Stimulated activated CD4-positive, alpha-beta T cell treated with anti-CD3 and anti-CD28 coated beads, Interleukin-4, amount 100 ng/mL, for 48 hours (primary cell): ENCODE measurements at places on chromosomes 7 and 10.

- DNase-seq, result no peak
Observed at GRCh38 chr7:66265566-66265965, 60.4 kb downstream of the TPST1 start.

GRCh38 chr7:30684351-30684750 lies 2.1 kb upstream of the CRHR2 start:
- no peak for DNase-seq

- no peak for DNase-seq
Observed at GRCh38 chr7:131607291-131608115, 51.1 kb upstream of the PODXL start.

DNA sequence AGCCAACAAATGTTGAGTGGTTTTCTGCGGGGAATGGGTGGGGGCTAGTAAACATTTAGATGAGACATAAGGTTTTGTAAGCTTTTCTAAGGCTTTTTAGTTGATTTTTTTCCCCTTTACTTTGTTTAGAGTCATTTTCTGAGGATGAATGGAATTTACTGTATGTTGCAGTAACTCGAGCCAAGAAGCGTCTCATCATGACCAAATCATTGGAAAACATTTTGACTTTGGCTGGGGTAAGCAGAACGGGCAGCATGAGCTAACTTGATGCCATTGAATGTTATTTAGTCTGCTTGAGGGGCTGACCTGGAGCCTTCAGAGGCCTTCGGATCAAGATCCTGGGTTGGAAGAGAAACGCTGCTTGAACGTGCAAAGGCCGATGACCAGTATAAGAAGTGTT lies 37.3 kb downstream of the FBH1 start:
- no peak for DNase-seq

GRCh38 chr10:132484922-132485321 lies 52.7 kb upstream of the INPP5A start:
- DNase-seq, result no peak

DNA sequence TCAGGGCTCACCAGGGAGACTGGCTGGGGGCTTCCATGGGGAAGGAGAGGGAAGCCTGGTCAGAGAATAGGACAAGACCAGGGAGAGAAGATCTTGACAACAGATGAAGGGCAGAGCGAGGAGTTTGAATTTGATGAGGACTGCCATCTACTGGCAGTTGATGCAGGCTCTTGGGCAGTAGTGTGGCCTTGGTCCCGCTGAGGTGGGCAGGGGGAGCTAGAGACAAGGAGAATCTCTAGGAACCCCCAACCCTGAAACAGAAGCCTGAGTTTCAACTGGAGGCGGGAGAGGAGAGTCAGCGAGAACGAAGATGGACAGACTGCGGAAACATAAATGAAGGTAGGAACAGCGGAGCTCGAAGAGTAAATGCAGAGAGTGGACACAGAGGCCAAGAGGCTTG lies 81.0 kb downstream of the PPP1R3C start:
- no peak for DNase-seq

GRCh38 chr10:62669341-62669740 lies 135.2 kb upstream of the ADO start:
- no peak for DNase-seq

DNA sequence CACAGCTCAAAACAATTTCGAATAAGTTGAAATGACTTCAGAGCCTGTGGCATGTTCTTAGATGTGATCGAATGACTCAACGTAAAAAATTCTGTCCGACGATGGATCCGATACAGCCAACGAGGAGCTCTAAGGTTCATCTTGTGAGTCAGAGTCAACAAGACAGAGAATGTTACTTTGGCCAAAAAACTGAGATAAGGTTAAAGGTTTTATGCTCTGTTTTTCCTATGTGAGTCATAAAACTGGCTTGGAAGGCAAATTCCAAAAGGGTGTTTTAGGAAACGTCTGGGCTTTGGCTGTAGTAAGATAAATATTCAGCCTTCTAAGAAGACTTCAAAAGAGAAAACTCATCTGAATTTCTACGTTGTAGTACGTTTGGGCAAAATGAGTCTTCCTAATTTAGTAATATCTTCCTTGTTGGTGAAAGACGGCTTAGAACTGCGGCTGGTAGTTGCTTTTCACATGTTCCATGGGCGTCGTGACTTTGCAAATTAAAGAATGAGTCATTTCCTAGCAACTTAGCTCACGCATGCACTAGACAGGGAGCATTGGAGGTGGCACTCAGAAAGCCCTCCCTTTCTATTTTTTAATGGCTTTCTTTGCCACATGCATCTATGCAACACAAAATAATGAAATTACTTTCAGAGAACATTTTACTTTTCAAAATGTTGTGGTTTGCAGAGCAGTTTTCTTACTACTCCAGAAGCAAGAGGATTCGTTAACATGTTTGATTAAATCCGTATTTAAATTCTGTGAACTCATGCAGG lies 28.2 kb downstream of the PFKP start:
- DNase-seq, result peak; percentile 35

GRCh38 chr10:103870516-103870915 lies 15.1 kb upstream of the SH3PXD2A start:
- no peak for DNase-seq

DNA sequence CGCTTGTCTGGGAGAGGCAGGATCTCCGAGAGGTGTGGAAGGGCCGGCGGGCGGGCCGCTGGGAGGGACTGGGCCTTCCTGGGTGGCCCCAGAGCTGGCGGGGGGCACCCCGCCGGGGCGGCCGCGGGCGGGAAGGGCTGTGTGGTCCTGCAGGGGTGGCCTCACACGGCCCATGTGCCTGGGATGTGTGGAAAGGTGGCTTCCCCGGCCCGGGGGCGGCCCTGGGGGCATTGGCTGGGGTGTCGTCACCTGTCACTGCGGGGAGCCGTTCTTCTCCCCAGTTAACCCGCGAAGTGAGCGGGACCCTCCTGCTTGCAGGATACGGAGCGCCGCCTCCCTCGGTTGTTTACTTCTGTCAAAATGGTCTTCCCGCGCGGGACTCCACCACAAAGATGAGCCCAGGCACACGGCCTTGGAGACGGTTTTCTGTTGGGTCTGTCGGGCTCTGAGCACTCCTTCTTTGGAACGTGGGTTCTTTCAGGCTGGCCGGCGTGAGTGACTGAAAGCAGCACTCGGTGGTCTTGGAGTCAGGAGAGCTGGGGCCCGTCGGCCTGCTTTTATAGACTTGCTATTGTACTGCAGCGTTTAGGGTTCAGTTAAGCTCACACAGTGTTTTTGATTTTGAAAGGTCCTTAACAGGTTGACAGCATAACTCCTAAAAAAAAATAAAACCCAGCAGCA lies 700 bp downstream of the SMC3 start:
- DNase-seq, result peak; percentile 43

- DNase-seq, result no peak
Observed at GRCh38 chr7:8089036-8089780, 120.6 kb downstream of the GLCCI1 start.

GRCh38 chr10:123472606-123473005 lies 193.5 kb upstream of the GPR26 start:
- DNase-seq, result no peak

GRCh38 chr10:88553116-88553752 lies 29.9 kb downstream of the RNLS start:
- peak; percentile 4 for DNase-seq

DNA sequence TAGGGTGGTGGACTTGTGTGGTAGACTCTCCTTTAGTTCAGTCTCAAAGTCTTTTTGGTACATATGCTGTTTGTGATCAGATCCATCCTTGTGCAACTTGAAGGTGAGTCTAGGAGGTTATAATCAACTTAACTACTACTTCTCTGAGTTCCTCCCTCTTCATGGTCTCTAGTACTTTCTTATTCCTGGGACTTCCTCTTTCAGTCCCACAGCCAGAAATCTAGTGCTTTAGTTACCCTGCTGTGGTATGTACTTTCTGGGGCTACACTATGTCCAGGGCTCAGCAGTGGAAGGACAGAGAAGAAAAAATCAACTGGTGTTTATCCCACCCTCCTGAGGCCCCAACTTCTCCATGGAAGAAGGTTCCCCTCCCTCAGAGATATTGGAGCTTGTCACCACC lies 19.4 kb upstream of the ATAD1 start:
- no peak for DNase-seq

GRCh38 chr10:53122281-53122680 lies 349.7 kb upstream of the MBL2 start:
- no peak for DNase-seq

DNA sequence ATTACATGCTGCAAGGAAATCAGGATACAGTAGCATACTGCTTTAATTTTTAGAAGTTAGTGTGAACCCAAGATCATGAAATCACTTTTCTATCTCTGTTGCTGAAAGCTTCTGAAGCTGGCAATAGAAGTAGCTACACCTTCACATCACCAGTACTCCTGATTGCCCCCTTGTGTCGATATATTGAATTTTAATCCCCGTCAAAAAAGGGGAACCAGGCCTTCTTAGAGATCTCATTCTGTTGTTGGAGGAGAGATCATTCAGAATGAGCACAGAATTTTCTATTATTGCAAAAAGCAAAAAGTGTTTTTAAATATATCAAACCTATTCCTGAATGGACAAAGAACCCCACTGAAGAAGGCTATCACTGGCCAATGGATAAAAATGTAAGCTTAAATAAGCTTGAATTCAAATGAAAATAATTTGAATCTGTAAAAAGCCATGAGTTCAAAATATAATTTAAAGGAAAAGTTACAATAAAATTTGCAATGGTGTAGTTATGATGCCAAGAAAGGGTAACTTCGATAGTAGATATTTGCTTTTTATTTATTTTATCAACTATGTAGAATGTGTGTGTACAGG lies 39.7 kb upstream of the TEX47 start:
- no peak for DNase-seq
